AG09309 (cell line): ENCODE measurements at places on chromosomes 1 and 21.

DNA sequence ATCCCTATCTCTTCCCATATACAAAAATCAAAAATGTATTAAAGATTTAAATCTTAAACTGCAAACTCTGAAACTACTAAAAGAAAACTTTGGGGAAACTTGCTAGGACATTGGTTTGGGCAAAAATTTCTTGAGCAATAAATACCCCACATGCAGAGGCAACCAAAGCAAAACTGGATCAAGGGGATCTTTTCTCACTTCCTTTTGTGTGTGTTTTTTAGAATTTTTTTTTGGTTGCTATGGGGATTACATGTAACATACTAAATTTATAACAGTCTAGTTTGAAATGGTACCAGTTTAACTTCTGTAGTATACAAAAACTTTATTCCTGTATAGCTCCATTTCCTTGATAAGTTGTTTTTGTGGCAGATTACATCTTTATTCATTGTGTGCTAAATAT lies 16.8 kb downstream of the MAST2 start:
- DNase-seq, result no peak

- no peak for DNase-seq
Observed at GRCh38 chr1:178953034-178953433, 72.7 kb upstream of the FAM20B start.

- DNase-seq, result peak; percentile 56
Observed at GRCh38 chr21:45570826-45571601, 28.8 kb upstream of the SLC19A1 start.

DNA sequence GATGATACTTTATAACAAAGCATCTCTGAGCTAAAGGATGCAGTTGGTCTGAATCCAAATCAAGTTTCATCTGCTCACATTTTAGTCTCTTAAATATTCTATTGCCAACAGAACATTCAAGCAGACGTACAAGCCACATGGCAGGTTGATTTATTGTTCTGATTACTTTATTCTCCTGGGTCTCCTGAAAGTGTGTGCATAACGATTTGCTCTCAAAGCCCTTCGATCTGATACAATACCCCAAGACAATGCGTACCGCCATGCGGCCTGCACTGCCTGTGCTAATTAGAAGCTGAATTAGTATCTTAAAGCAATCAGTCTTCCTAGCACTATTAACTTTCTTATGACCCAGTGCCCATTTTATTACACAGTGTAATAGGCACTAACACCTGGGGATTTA lies 56.9 kb downstream of the FHAD1 start:
- DNase-seq, result no peak

DNA sequence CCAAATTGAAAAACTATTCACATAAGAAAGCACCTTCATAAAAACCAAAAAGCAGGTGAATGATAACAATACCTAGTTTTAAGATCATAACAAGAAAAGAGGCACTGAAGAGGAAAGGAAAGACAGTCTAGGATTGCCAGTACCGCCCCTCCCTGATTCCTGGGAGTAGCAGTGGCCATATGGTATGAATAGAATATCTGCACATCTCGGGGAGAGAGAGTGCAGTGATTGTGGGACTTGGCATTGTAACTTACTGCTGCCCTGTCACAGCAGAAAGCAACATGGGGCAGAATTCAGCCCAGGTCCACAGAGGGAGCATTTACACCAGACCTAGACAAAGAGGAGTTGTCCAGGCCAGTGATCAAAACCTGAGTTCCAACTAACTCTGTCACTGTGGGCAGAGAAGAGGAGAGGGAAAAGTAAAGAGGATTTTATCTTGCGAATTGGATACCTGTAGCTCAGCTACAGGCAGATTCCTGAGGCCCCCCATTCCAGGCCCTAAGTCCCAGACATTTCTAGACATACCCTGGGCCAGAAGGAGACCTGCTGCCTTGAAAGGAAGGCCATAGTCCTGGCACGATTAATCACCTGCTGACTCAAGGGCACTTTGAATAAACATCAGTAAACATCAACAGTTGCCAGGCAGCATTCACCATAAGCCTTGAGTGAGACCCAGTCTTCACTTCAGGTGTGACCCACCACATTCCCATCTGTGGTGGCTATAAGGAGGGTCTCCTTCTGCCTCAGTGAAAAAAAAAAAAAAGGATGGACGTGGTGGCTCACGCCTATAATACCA lies 397.5 kb downstream of the TGFB2 start:
- DNase-seq, result no peak

DNA sequence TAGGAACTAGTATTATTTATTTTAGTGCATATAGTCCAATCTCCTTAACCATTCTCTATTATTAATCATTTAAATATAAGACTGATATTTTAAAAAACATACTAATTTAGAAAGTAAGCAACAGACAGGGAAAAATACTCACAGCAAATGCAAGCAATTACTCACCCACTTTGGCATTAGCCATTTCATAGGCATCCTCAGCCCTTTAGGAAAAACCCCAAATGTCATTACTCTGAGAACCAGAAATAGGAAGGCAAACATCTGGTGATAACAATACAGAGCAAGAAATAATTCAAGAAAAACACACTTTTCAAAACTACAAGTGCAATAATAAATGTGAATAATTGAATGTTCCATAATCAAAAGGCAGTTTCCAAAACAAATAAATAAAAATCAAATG lies 545.1 kb downstream of the PLPP3 start:
- DNase-seq, result peak; percentile 13
